ENCODE measurements at places on chromosomes 7 and 10.
A peak's percentile ranks its signal among the peaks of the same experiment; 100 is the strongest.

- no peak for ATAC-seq
Measured at GRCh38 chr10:88437411-88437810, 145.7 kb downstream of the RNLS start.

GRCh38 chr7:6306471-6306870 is 34.0 kb upstream of the CYTH3 start:
- no peak for ATAC-seq

DNA sequence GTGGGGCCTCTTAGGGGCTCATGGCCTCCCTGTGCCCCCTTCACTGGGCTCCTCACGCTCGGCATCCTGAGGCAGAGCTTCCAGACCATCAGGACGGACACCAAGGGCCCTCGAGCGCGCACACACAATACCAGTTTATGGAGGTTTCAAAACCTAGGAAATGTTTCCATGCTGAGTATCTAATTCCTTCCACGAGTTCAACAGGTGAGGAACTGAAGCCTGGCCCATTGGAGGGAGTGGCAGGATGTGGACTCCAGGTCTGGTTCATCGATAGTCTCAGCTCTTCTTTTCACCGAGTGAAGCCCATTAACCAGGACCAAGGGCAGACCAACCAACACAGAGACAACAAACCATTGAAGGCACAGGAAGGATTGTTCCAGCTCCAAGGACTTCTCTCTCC is 336.7 kb upstream of the SHH start:
- ATAC-seq: no peak

GRCh38 chr7:41931263-41931646 is 228.4 kb upstream of the INHBA start:
- ATAC-seq: no peak

DNA sequence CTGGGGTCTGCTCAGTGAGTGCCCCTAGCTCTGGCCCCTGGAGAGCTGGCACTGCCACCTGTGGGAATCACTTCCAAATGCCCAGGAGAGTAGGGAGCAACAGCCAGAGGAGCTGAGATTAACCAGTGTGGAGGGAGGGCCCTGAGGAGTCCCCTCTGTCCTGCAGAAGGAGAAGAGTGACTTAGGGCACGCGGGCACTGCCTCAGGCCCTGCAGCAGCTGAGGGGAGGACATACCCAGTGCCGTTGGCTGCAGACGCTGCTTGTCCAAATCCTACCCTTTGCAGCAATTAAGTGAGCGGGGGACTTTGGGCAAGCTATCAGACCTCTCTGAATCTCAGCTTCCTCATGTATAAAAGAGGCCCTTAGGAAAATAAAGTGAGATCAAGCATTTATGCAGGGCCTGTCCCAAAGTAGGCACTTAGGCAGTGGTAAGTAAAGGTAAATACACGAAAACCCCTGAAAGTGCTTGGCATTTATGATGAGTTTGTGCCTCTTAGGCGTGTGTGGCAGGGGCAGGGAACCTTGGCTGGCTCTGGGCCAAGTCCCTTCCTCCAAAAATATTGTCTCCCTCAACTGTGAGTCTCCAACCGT is 16.9 kb downstream of the PRF1 start:
- ATAC-seq: no peak

GRCh38 chr7:155533120-155533826 is 13.1 kb downstream of the CNPY1 start:
- ATAC-seq: peak; percentile 72

DNA sequence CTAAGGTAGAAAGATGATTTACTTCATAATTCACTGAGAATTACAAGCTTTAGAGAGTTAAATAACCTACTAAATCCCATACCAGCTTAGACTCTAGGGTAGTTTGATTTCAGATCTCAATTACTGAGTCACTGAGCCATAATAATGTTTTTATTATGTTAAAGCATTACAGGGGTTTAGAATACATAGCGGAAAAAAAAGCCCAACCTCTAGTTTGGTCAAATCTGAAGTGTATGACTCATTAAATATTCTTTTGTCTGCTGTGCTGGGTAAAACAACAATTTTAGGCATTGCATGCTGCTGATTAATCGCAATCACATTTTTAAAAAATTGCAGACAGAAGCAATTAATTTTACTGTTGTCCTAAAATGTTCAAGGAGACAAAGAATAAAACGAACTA is 48.5 kb downstream of the MALRD1 start:
- no peak for ATAC-seq

- ATAC-seq: no peak
Measured at GRCh38 chr7:155296006-155296787, 1.5 kb upstream of the INSIG1 start.

- no peak for ATAC-seq
Measured at GRCh38 chr10:119872610-119872859, at the start of gene MCMBP. MCMBP (minus strand) TSS chr10:119872843; CDS start chr10:119872584, 259 bp downstream.

DNA sequence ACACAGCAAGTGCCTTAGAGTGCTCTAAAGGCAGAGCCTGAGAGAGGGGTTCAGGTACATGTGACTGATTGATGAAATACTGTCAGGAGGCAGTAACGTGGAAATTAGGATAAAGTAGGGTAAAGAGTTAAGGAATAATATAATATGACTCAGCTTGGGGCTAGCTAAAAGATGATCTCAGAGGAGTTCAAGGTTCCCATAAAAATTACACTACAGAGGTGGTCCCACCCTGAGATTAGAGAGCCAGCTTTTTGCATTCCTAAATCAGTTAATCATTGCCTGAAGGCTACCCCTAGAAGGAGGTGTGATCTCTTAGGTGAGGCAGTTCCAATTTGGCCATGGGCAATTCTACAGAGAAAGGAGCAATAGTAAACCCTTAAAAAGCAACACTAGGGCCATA is 5.8 kb downstream of the LIPJ start:
- ATAC-seq: peak; percentile 91

DNA sequence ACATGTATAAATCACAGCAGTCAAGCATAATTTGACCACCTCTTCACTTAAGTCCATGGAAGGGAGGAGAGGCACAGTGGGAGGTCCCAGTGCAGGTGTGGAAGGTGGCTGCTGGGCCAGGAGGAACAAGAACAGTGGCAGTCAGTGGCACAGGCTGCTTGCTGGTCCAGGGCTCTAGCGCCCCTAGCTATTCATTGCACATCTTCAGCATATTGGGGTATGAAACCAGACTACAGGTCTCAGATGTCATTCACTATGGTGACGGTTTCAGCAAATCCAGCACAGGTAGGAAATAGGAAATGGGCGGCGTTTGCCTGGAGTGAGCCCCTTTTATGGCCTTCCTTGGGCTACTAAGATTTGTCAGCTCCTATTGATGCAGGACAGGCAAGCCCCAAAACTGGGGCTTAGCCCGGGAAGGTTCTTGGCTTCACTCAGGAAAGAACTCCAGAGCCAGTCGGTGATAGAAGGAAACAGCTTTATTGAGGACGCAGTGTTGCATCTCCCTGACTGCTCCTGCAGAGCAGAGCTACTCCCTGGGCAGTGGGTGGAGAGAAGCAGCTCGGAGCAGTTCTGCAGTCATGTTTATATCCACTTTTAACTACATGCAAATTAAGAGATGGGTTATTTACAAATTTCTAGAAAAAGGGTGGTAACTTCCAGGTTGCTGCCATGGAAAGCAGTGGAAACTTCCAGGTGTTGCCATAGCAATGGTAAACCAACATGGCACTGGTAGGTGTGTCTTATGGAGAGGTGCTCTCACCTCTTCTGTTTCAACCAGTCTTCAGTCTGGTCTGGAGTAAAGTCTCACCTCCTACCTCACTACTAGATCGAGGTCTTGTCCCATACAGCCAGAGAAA is 608.8 kb downstream of the PARD3 start:
- ATAC-seq: peak; percentile 84

DNA sequence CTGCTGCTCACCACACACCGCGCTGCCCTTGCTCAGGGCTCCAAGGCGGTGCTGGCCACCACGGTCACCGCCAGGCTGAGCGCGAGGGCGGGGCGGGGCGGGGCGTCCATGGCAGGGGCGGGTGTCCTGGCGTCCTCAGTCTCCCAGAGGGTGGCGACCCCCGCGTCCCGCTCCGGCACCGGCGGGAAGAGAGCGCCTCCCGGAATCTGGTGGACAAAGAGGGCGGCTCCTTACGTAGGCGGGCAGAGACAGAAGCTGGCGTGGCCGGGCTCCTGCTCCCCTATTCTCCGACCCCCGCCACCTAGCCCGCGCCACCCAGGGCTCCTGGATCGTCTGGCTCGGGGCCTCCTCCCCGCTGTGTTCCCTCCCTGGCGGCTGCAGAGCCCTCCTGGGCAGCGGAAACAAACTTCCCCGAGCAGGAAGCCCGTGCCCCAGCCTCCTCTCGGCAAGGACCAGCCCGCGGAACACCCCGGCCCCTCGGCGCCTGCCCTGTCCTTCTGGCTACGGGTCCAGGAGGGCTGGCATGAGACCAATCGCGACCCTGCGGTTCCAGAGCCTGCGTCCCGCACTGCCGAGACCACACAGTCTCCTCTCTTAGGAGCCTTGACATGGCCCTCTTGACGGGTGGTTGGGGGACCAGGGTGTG is 133.8 kb upstream of the ZNF92 start:
- peak; percentile 62 for ATAC-seq

Data from motor neuron (in vitro differentiated cells).